ENCODE measurements at places on chromosomes 7 and 10.

GRCh38 chr10:7560519-7560918, 106.2 kb downstream of the ITIH5 start:
- no peak for DNase-seq

GRCh38 chr7:159121068-159121467, 23.6 kb downstream of the VIPR2 start:
- no peak for DNase-seq

GRCh38 chr7:77833136-77833535, 34.6 kb downstream of the PHTF2 start:
- no peak for DNase-seq

GRCh38 chr10:132455986-132456847, 59.2 kb downstream of the PWWP2B start:
- no peak for DNase-seq

DNA sequence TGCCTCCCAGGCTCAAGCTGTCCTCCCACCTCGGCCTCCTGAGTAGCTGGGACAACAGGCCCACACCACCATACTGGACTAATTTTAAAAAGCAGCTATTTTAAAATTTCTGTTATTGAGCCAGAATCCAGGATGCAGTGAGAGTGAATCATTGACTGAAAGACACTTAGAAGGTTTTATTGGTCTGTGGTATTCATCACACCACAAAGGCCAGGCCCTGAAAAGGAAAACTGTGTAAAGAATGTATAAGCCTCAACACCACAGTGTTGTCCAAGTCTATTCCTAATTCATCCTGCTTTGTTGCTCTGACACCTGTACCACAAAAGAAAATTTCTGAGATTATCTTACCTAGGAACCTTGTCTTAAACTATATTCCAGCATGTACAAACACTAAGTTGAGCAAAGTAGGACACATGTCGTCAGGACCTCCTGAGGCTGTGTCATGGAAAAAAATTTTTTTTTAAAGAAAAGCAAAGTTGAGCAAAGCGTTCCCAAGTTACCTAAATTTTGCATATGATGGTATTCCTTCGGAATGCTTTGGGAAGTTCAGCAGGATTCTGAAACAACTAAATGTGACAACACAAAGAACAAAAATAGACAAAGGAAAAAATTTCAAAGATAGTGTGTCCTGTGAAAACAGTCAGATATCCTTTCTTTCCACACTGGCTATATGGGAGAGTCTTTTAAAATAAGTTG, 129.6 kb upstream of the MKLN1 start:
- no peak for DNase-seq

DNA sequence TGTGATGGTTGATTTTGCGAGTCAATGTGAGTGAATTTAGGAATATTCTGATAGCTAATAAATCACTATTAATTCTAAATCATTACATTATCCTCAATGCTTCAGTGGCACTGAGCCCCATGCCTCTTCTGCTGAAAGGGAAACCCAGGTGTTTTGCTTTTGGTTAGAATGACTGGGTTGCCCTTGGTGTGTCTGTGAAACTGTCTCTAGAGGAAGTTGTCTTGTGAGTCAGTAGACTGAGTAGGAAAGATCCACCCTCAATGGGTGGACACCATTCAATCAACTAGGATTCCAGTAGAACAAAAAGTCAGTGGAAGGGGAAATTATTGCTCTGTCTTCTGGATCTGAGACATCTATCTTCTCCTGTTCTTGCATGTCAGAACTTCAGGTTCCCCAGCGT, 472.4 kb downstream of the ANKRD7 start:
- DNase-seq, result no peak

DNA sequence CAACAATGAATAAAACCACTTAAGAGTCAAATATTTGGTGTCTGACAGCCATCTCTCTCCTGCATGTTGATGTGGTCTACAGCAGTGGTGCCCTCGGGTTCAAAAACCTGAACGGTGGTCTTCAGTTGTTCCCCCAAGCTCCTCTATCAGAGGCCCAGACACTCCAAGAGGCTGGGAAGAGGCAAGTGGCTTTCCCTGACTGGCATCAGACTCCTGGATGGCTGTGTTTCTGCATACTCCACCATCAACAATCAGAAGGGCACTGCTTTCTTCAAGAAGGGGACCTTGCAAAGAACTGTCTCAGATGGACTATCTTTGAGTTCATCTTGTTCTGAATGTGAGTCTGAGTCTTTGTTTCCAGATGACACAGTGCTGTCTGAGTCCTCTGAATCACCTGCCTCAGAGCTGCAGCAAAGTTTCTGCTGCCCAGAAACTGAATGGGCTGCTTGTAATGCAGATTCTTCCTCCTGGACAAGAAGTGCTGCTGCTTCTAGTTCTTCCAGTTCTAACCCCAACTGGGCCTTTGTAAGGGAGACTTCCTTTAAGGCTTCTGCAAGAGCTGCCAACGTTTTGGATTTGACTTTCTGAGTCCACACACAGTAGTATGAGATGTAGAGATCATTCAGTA, 5.9 kb upstream of the SGMS1 start:
- no peak for DNase-seq

- DNase-seq, result no peak
Observed at GRCh38 chr7:22728401-22729029, 1.5 kb downstream of the IL6 start.

DNA sequence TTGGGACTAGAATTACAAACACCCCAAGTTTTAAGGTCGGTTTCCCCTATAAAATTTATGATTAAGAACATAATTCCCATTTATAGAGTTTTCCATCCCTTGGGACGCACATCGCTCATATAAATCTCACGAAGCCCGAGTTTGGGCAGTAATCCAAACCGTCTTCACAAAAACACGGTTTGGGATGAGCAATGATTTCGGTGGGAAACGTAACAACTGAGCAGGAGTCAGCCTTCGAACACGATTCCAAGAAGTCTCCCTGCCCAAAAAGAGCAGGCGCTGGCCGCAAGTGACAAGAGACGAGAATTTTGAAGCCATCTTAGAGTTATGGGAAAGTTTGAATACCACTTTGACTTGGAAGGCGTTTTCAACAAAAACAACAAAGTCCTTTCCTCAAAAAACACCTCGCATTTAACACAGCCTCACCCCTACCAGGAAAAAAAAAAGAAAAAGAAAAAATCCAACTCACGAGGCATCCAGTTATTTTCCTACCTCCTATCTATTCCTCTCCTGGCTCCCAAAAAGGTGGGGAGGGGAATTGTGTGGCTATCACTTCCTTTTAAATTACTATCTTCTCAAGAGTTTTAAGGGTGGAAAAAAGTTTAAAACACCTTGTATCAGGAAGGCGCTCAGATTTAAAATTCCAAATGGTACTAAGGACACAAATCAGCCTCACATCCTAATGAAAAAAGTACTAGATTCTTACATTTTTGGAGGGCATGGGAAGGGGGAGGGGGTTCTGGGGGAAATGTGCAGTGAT, 1.6 kb downstream of the SEPHS1 start:
- DNase-seq, result no peak

- no peak for DNase-seq
Observed at GRCh38 chr7:114048386-114049235, 129.8 kb upstream of the PPP1R3A start.

DNA sequence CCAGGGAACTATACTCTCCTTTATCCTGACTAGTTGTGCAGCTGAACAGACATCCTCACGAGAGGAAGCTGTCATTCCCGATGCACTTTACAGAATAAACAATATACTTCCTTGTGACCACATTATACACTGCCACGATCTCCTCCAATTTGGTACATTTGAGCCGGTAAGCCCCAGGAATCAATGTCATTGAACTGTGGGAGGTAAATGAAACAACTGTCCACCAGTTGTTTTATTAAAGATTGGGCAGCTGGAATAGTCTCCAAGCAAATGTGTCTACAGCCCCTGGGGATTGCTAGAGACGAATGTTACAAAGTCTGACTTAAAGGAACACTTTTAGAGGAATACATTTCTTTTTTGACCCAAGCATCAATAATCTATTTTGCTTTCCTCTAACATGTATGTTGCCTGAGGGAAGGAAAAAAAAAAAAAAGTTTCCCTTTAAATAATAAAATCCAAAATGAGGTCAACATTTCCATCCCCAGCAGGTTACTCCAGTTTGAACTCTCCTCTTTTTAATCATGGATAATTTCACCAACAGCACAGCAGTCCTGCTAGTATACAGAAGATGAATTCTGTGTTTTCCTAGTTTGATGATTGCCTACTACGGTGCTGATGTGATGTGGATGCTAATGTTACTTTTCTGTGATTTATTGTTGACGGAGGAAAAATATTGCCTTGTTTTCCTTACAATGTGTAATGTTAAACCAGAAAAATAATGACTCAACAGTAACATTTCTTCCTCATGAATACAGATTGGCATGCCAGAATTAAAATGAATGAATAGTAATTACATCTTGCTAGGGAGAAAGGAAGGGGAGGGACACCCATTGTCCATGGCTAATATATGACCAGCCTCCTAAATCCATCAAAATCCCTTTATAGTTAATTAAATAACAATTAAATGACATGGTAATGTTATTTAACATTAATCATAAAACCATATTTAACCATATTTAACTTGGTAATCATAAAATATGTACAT, 360.9 kb downstream of the NEBL start:
- no peak for DNase-seq

DNA sequence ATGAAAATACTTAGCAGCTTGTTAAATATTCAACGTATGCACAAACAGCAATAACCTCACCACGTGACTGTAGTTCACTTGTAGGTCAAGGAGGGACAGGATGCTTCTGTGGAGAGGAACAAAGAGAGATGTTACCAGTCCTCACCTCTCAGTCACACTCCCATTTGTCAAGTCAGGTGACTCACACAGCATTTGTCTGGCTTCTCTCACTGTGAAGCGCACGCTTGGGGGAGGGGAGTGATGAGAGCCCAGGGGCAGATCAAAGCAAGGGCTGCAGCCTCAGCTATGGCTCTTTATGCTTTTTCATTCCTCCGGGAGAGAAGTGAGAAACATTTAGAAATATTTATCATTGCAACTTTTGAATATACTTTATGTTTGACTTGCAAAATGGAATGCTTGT, 2.9 kb upstream of the RBM20 start:
- DNase-seq, result peak; percentile 54

- no peak for DNase-seq
Observed at GRCh38 chr10:6774406-6774805, 194.3 kb upstream of the PRKCQ start.

- DNase-seq, result no peak
Observed at GRCh38 chr7:150869467-150869866, 17.1 kb downstream of the AOC1 start.

- DNase-seq, result peak; percentile 86
Observed at GRCh38 chr7:92245487-92246359, at the start of the genes ANKIB1 and KRIT1. Gene ANKIB1 (plus strand): TSS chr7:92245974. CDS start chr7:92294979, 49,005 bp downstream. Gene KRIT1 (minus strand): TSS chr7:92245914. CDS start chr7:92242135, 3,779 bp downstream.

DNA sequence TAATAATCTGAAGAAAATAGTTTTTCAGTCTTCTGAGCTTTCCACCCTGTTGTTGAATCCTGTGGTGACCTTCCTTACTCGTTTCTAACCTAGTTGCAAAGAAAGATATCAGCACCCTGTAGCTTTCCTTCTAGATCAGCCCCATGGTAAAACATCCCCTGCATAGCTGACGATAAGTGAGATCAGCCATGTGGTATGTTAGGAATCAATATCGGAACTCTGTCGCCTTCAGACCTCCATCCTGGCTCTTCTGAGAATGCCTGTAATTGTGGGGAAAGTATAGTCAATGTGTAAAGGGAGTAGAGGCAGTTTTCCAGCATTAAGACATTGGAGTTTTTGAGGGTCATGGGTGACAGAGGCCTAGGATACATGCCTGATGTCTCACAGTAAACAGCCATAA, 151.8 kb downstream of the LRRC4 start:
- DNase-seq, result no peak

DNA sequence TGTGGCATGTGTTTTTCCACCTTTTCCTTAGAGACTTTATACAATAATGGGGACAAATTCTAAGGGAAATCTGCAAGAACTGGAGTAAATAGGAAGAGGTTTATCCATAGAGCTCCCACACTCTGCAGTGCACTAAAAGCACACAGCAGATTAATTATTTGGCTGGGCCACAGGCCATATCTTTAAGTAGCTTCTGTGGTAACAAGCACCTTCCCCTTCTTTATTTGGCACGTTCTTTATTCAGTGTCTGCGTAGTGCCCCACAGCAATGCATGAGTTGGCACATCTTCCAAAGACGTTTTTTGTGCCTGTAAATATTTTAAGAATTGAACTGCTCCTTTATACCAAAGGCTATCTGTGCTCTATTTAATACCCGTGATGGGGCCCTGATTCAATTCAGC, 104.9 kb upstream of the MBL2 start:
- no peak for DNase-seq

- DNase-seq, result no peak
Observed at GRCh38 chr7:34371922-34372321, 286.1 kb upstream of the NPSR1 start.

- no peak for DNase-seq
Observed at GRCh38 chr7:100418930-100419659, 9.4 kb downstream of the ZCWPW1 start.

- DNase-seq, result no peak
Observed at GRCh38 chr10:60372436-60372835, 17.2 kb downstream of the ANK3 start.

GRCh38 chr10:77457266-77457665, 180.3 kb downstream of the KCNMA1 start:
- DNase-seq, result no peak

DNA sequence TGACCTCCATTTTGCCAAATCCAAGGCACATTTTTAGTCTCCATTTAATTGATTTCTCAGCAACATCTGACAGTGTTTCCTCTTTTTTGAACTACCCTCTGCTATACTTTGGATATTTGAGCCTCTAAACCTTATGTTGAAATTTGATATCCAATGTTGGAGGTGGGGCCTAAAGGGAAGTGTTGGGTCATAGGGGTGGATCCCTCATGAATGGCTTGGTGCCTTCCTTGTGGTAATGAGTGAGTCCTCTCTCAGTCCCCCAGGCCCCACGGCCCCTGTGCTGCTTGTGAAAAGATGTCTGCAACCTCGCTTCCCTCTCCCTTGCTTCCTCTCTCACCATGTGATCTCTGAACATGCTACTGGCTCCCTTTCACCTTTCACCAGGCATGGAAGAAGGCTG, 96.8 kb upstream of the DGKB start:
- no peak for DNase-seq
